Cerebellum (tissue), 4 donors: ENCODE measurements at places on chromosomes 3 and 15.

- DNase-seq = no peak
Observed at GRCh38 chr3:122067214-122067550, 12.0 kb downstream of the CD86 start.

GRCh38 chr3:67001086-67001861, 3.2 kb downstream of the KBTBD8 start:
- DNase-seq = no peak

- DNase-seq = no peak
Observed at GRCh38 chr15:101064795-101065569, 145.8 kb downstream of the LRRK1 start.

- no peak for DNase-seq
Observed at GRCh38 chr3:126340081-126340511, 17.1 kb downstream of the KLF15 start.

GRCh38 chr3:16290007-16290826, 25.2 kb downstream of the OXNAD1 start:
- DNase-seq = peak; percentile 61

DNA sequence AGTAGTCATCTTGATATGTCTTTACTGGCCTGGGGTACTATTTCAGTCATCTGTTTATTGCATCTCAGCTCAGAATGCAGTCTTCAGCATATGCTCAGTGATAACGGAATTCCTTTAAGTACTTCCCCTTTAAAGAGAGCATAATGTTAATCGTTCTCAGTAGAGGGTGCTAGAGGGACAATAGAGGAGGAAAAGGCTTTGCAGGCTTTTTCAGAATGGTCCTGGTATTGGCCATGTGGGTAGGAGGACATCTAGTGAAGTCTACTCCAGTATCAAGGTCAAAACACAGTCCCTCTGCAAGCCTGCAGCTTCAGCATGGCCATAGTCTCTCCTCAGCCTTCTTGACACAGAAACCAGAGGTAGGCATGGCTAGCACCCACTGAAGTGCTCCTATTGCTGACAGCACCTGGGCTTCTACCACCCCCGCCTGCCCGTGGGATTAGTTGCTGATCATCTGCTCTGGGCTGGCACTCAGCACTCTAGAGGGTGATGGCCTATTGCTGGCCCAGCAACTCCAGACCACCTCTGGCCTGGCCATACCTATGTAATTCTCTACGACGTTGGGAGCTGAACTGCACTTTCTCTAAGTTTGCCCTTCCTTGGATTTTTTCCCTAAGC, 65.4 kb downstream of the KCNH8 start:
- no peak for DNase-seq

DNA sequence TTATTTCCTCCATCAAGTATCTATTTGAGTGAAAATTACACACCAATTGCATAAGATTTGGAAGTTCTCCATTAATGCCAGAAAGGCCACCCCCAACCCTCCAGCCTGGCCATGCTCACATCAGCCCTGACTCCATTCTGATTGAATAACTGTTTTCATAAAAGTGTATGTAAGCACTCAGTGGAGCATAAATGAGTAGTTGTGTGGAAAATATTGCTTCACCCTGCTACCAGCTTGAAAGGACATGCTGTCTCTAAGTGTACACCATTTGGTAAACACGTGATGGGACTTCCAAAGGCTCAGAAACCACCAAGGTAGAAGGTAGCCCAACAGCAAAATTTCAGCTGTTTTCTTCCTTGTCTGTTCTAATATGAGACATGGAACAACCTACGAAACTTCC, 393.8 kb downstream of the ZNF385D start:
- DNase-seq = no peak

GRCh38 chr3:70737666-70738290, 425.3 kb upstream of the MDFIC2 start:
- no peak for DNase-seq

GRCh38 chr3:71902258-71903111, 117.5 kb upstream of the PROK2 start:
- DNase-seq = no peak

GRCh38 chr3:146912241-146913015, 307.3 kb upstream of the PLSCR5 start:
- no peak for DNase-seq

GRCh38 chr3:99640214-99640851, 1.9 kb downstream of the COL8A1 start:
- no peak for DNase-seq

- no peak for DNase-seq
Observed at GRCh38 chr3:85342915-85343314, 384.1 kb downstream of the CADM2 start.

GRCh38 chr3:24101676-24102168, 156.6 kb downstream of the NR1D2 start:
- no peak for DNase-seq

GRCh38 chr3:63724987-63725386, 72.5 kb downstream of the SNTN start:
- no peak for DNase-seq

- DNase-seq = peak; percentile 9
Observed at GRCh38 chr3:64022451-64023186, 675 bp downstream of the PSMD6 start.

DNA sequence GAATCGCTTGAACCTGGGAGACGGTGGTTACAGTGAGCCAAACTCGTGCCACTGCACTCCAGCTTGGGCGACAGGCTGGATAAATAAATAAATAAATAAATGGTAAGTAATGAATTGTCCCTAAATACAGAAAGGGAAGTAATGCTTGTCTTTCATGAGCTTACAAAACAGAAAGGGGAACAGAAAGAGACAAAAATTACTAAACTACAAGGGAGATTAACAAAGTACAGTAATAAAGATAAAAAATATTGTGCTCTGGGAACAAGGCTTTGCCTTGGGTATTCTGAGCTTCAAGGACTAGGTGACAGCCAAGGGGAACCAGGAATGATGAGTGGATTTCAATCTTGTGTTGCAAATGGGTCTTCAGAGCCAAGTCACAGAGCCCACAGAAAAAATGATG, 9.2 kb upstream of the HLTF start:
- no peak for DNase-seq

DNA sequence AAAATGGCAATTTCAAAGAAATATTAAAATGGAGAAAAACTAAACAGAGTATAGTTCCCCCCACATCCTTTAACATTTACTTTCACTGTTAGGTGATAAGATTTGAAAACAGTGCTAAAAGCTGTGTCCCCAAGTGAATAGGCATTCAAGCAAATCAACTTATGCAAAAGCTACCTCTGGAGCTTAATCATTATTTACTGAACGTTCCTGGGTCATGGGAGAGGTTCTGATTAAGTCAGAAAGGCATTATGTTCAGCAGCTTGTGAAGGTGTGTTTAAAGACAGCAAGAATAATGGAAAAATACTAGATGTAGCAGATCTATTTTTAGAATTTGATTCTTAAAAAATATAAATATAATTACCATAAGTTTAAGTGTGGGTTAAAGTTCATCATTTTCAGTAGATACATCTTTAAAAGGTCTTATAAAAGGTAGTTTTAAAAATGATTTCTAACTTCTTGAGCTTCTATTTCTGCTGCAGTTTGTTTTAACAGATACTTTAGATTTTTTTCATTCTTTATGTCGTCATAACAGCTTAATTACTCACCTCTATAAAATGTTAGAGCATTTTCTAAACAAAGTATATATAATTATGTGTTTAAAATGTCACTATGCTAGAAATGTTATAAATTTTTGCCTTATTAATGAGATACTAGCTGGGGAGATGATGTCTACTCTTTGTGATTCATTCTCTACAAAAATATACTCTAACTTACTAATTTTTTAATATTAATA, 127.9 kb downstream of the MITF start:
- no peak for DNase-seq

GRCh38 chr3:155194973-155195957, 98.2 kb downstream of the STRIT1 start:
- no peak for DNase-seq

DNA sequence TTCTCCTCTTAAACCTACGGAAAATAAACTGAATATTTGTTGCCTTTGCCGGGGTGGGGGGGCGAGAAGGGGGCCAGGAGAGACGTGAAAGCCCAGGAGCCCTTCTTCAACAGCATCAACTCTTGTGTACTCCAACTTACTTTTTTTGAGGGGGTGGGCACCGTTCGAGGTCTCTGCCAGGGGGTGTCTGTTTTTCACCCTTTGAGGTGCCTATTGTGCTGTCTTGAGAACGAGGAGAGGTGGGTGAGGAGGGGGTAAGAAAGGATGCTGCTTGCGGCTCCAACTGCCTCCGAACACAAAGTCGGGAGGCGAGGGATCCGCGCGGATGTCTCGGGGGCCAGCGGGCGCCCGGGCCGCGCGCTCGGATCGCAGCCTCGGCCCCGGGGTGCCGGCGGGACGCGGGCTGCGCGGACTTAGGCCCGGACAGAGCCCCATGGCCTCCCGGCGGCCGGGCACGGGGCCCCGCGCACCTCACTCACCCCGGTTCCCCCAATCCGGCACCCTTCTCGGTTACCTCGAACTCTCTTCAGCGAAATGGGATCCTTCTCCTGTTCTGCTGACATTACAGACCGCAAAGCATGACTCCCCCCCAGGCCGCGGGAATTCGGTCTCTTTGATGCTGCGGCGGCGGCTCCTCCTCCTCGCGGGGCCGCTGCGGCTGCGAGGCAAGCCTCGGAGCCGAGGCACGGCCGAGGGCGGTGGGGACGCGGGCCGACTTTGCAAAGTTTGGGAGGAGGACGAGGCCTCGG, 650 bp downstream of the PYGO1 start:
- peak; percentile 39 for DNase-seq
